ENCODE measurements at places on chromosomes 2 and 18.

GRCh38 chr2:181076658-181077057, 96.3 kb downstream of the UBE2E3 start:
- no peak for DNase-seq

DNA sequence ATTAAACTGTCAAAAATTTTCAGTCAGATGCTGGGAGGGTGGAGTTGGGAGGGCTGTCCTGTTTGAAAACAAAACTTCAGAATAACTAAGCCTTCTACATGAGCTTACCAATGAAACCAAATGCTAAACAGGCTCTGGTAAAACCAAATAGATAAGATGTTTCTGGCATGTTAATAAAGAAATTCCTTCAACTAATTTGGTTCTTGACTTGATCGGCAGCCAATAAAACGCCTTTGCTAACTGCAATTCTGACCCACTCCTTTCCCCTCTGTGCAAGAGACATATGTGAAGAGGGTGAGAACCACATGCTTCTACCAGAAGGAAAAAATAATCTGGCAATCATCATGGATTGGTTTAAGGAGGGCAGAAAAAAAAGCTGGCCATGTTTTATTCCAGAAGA, 20.9 kb downstream of the MAP4K3 start:
- no peak for DNase-seq

DNA sequence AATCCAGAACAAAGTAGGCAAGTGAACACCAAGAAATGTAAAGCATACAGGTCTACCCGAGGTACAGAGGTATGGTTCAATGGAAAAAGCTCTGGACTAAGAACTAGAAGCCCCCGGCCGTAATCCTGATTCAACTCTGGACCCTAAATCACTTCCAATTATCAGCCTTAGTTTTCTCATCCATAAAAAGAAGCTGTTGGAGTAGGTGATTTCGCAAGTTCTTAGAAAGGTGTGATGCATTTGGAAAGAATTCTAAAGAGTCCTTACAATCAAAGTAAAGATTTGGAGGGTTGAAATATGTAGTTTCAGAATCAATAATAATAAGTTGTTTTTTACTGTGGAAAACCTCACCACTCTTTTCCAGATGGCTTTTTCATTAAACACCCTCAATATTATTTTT, 622.1 kb upstream of the ID2 start:
- no peak for DNase-seq

- DNase-seq: no peak
Measured at GRCh38 chr18:75081486-75081885, 127.5 kb downstream of the PTGR3 start.

DNA sequence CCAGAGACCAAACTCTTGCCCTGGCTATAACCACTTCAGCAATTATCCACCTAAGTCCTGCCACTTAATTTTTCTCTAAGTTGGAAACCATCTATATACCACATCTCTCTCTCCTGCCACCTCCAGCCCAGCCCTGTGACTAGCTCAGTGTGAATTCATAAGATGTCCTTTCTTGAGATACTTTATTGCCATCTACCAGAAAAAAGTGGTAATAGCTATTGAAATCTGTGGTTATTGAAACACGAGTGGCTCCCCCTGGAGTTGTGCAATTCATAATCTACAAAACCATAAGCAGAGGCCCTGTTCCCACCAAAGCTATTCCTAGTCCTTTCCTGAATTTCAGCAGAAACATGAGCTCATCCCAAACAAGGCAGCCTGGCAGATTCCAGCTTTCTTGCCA, 324.0 kb downstream of the TXNL1 start:
- no peak for DNase-seq

DNA sequence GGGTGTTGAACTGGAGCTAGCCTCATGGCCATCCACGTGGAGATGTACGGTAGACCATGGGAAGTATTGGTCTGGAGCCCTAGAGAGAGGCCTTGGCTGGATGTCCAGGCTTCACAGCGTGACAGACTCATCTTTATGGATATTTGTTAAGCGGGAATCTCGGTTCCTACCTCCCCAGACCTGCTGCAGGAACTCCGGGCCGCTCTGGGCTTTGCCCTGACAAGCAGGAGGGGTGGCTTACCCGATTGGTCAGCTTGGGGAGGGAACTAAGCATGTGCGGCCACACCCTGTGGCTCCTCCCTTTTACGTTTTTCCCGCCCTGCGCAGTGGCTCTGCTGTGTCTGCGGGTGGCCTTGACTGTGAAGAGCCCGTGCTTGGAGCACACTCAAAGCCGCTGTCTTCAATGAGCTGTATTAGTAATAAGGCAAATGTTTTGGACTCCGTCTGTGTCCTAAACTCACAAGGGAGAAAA, 52.3 kb downstream of the PAPOLG start:
- DNase-seq: no peak

GRCh38 chr2:98693477-98693876, 37.5 kb downstream of the MGAT4A start:
- DNase-seq: no peak

GRCh38 chr18:28666216-28666615, 489.3 kb upstream of the CDH2 start:
- no peak for DNase-seq

DNA sequence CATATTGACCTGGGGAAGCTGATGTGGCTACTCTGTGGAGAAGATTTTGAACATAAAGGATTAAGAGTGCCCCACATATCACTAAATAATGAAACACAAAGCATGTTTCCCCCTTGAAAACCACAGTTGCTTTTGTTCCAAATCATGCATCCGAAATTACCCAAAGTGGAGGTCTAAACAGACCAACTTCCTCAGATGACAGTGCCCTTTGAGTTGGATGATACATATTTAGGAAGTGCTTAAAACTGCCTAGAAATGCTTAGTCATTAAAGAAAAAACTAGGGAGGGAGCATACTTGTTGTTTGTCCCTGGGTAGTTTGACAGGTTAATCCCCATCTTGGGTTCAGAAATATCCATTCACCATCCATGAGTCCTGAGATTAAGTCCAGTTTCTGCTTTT, 1070.3 kb downstream of the SUCLG1 start:
- DNase-seq: no peak

GRCh38 chr2:231900486-231900942, 25.7 kb downstream of the NPPC start:
- peak; percentile 98 for DNase-seq

DNA sequence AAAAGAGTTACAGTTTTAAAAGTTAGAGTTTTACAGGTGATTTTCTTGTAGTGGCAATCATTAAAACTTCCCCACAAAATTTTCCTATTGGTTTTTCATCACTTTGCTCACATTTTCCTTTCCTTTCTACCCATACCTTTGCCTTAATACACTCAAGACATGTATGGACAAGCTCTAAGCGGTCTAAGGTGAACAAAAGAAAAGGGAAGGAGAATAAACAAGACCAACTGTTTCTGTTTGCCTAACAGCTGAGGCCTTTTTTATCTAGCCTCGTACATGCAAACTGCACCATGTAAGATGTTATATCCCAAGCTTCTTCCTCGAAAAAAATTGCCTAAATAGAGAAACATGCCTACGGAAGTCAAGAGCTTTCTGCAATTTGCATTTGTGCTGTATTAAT, 33.9 kb upstream of the TBC1D8 start:
- no peak for DNase-seq

DNA sequence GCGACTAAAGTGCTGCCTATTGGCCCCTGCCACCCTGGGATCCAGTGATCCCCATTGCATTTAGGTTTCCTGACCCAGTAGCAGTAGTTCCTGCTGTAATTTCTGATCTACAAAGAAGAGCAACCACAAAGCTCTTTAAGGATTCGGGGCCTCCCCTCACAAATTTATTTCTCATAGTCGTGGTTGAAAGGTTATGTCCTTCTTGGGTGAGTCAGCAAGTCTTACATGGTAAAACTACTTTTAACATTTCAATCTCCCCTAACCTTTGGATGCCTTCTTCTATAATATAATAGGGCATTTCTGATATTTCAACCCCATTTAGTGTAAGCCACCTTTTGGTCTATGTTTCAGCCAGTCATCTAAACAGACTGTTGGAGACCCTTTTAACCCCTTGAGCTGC, 14.9 kb downstream of the PIKFYVE start:
- no peak for DNase-seq

- DNase-seq: no peak
Measured at GRCh38 chr2:199875400-199875799, 24.4 kb upstream of the FTCDNL1 start.

DNA sequence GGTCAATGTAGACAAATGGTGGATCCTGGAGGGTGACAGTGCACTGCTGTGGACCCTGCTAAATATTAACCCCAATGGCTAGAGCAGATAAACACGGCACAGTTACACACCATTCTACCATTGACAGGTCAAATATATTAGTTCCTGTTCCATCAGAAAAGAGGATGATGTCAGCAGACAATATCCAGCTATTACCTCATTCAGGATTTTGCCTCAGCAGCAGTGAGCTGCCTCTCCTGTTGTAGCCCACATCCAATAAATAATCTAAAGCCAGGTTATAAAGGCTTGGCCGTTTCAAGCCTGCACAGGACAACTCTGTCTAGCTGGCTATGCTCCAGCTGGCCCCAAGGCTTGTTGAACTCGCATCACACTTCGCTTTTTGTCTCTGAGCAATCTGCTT, 31.6 kb upstream of the NETO1 start:
- DNase-seq: no peak

GRCh38 chr2:85437488-85438200, 19.1 kb downstream of the SH2D6 start:
- DNase-seq: peak; percentile 68

GRCh38 chr2:2455151-2455550, 124.1 kb upstream of the MYT1L start:
- no peak for DNase-seq

DNA sequence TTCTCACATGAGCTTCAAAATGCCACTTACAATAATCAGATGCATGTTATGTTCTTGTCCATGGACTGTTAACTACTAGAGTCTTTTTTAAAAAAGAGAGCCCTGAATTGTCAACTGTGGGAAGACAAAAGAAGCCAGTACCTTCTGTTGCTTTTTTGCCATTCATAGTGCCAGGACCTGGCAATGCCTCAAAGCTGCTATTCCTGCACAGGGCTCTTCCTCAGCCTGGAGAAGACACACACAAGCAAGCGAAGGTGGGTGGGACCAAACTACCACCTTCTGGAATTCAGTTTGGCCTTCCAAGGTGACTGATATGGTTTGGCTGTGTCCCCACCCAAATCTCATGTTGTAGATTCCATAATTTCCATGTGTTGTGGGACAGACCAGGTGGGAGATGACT, 160.6 kb downstream of the AFF3 start:
- DNase-seq: no peak

DNA sequence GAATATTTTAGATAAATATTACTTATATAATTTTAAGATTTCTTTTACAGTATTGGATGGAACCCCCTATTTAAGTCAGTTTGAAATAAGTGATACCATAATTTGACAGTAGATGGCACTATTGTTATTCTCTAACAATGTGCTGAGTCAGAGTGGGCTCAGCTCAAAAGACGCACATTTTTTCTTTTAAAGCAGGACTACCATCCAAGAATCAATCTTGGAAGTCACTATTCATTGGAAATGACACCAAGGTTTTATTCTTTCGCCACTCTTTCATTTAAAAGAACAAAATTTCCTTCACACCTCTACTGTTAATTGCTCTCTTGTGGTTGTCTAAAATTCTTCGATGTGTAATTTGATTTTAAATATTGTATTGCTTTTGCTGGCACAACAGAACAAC, 32.6 kb upstream of the SPAG16 start:
- DNase-seq: no peak

DNA sequence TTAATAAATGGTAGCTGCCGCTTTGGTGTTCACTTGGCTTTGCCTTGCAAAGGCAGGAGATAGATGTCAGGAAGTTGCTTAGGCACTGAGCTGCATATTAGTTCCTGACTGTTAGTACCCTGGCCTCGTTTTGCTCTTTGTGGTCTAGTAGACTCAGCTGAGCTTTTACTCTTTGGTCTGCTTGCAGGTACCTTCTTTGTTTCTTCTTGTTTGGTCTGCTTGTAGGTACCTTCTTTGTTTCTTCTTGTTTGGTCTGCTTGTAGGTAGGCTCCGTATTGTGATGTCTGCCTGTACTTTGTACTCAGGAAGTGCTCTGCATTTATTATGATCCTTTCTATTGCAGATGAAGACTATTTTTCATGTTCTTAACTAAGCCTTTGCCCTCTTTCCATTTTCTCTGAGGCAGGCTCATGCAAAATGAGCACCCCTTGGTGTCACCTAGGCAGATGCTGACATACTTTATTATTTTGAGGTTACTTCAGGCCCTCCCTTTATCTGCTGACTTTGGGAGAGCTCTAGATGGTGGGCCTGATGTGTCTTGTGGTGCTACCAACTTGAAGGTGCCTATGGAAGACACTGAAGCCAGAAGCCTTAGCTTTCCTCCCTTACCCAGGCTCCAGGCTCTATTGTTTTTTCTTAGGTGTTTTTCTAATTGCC, 6.0 kb downstream of the RPIA start:
- DNase-seq: no peak

GRCh38 chr2:66682476-66682875, 247.6 kb downstream of the MEIS1 start:
- DNase-seq: no peak

DNA sequence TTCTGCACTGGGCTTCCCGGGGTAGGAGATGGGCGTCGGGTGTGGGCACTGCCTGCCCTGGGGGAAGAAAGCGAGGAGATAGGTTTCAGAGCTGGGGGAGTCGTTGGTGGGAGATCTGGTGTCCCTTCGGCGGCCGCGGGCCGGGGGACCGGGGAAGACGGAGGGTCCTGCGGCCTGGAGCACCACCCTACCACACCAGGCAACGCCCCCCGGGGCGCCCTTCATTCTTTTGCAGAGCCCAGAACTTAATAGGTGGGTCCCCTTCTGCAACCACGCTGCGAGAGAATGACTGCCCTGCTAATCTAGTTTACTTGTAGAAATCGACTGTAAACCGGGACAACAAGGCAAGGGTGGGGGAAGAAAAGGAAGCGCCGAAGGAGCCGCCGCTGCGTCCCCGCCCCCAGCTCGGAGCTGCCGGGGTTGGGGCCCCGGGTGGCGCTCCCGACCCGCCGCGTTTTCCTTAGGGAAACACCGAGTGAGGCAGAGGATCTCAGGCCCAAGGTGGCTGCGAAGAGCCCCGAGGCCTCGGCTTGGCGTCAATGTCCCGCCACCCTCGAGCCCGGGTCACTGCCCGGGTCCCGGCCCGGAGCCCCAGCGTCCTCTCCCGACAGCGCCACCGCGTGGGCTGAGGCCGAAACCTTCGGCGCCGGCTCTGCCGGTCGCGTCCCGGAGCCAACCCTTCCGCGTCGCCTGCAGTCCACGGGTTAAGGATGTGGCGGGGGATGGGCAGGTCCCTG, 5.4 kb upstream of the SATB2 start:
- peak; percentile 91 for DNase-seq

DNA sequence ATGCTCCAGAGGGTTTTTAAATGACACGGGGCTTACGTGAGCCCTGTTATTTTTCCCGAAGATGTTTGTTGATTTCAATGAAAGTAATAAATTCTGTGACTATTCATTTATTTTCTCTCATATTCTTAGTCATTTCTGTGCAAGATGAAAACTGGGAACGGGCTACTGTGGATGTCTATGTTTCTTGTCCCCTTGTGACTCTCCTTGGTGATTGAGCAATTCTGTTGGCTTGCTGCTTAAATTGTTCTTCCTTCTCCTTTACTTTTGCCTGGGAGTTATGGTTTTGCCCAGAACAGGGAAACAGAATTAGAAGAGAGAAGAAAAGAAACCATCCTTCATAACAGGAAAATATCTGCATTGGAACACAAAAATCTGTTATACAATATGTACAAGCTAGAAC, 508.2 kb upstream of the DSEL start:
- DNase-seq: no peak

- no peak for DNase-seq
Measured at GRCh38 chr2:206853915-206854314, 85.4 kb upstream of the CPO start.

- no peak for DNase-seq
Measured at GRCh38 chr2:145422576-145422975, 902.7 kb upstream of the ZEB2 start.

- DNase-seq: peak; percentile 21
Measured at GRCh38 chr18:48828691-48829442, 121.9 kb downstream of the SMAD7 start.

All from glutamatergic neuron (in vitro differentiated cells).